ENCODE measurements at places on chromosomes 5 and 9.

DNA sequence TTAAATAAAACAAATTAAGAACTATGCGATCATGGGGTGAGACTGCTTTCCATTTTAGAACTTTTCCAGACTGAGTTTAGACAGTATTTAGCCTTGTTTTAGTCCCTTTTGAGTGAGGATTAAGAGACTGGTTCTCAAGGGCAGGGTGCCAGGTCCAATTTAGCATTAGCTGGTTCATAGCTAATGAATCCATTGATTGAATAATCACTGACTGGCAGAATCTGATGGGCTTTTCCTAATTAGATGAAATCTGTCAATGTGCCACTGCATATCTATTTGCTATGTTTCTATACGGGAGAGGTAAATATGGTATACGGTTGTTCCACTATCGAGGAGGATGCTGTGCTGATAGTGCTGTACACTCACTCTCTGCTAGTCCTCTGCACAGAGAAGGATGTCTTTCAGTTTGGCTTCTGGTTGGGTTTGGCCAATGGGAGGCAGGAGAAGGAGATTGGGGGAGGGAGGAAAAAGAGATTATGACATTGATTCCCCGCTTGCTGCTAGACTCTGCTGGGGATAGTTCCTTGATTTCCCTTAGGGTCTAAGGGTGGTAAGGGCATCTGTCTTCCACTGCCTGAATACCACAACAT is 496.6 kb downstream of the CTNND2 start:
- DNase-seq, result no peak

DNA sequence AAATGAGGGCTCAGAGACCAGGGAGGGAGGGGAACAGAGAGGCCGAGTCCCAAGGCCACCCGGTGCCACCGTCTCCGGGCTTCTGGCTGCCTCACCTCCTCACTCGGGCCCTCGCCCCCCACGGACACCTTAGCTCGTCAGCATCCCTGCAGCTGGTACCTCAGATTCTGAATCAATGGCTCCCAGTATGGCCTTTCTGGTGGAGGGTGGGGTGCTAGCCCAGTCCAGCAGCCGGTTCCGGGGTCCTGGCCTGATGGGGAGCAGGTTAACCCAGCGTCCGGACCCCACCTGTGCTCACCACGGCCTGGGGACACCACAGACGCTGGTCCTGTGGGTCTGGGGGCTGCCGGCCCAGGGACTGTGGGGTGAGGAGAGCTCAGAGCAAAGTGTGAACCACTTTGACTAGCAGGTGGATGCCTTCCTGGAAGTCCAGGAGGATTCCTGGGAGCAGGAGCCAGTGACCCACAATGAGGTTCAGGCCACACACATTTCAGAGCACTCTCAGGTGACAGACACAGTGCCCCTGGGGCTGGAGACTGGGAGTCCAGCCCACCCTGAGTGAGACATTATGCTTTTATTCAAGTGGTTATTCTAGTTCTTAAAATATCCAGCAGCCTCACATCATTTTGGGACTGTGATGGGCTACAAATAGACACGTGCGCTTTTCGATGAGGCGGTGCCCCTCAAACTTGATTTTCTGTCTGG is 53.3 kb downstream of the AHRR start:
- no peak for DNase-seq

DNA sequence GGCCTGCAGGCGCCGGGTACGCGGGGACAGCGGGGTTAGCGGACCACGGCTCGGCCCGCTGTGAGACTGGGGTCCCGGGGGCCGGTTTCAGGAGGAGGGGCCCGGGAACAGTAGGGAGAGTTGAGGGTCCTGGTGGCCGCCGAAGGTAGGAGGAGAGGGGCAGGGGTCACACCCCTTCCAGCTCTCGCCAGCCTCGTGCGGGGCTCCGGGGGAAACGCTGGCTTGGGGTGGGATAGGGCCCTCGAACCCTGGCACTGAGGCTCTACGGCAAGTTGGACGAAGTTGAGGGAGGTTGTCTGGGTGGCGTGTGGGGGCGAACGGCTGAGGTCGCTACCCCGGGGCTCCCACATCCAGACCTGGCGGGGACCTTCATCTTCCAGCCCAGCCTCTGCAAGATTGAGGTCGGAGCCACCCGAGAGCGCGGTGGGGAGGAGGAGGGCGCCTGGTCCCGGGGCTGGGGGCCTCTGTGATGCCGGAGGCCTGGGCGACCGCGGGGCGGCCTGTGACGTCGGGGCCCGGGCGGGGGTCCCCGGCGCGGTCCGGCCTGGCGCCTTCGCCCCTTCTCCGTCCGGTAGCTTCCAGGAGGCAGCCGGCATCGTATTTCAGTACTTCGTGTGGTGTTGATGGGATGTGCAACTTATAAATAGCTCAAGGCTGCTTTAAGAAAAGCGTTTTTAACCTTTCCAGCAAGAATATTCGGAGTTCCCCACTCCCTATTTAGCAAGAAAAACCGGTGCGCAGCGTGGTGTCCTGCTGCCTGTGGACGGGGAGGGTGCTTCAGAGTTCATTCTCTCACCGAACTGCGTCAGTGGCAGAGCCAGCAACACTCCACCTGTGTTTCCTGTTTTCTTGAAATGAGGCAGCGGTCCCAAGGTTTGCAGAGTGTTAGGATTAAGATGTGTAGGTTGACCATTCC is 902 bp downstream of the HABP4 start:
- no peak for DNase-seq

GRCh38 chr5:10485897-10486296 is 44.2 kb downstream of the ROPN1L start:
- DNase-seq, result no peak

DNA sequence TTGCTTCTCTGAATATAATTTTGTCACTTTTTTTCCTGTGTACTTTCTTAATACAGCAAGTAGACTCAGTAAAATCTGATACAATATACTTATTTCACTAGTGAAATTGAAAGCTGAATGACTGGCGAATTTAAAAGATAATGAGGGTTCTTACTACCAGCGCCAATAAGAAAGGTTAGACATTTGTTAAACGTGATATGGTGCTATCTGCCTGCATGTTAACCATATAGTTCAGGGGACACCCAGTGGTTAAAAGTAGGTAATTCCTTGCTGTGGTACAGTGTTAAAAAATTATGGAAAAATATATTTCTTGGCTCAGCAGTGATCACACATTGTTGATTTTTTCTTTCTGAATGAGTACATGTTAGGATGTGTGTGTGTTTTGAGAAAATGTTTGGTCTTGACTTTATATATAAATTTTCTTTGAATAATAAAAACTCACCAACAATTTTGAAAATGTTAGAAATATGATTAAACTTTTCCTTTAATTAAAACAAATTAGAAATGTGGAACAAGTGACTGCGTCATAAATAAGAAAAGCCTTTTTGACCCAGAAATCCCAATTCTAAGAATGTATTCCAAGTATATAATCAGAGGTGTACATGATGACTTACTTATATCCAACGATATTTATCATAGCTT is 25.8 kb downstream of the CAST start:
- no peak for DNase-seq

DNA sequence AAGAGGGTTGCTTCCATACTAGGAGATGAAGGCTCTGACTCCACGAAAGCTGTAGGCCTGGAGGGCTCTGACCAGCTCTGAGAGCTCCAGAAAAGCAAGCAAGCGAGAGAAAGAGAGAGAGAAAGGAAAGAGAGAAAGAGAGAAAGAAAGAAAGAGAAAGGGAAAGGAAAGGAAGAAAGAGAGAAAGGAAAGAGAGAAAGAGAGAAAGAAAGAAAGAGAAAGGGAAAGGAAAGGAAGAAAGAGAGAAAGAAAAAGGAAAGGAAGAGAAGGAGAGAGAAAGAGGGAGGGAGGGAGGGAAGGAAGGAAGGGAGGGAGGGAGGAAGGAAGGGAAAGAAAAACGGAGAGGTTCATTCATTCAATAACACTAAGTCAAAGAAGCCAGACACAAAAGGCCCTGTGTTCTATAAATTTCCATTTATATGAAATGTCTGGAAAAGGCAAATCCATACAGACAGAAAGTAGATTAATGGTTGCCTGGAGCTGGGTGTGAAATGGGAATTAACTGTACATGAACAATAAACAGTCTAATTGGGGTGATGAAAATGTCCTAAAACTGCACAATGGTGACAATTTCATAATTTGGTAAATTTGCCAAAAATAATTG is 1.8 kb upstream of the STK10 start:
- no peak for DNase-seq

GRCh38 chr9:135291165-135291564 is 188.4 kb upstream of the PPP1R26 start:
- DNase-seq, result no peak

GRCh38 chr5:15787681-15788080 is 287.7 kb downstream of the FBXL7 start:
- no peak for DNase-seq

Data from BJ (cell line).